NCI-H2171 treated with DMSO at 0.1 percent for 48 hours (cell line): ENCODE measurements at places on chromosomes 16 and 17.

- no peak for DNase-seq
Measured at GRCh38 chr17:7001318-7001961, 5.6 kb downstream of the ALOX12 start.

DNA sequence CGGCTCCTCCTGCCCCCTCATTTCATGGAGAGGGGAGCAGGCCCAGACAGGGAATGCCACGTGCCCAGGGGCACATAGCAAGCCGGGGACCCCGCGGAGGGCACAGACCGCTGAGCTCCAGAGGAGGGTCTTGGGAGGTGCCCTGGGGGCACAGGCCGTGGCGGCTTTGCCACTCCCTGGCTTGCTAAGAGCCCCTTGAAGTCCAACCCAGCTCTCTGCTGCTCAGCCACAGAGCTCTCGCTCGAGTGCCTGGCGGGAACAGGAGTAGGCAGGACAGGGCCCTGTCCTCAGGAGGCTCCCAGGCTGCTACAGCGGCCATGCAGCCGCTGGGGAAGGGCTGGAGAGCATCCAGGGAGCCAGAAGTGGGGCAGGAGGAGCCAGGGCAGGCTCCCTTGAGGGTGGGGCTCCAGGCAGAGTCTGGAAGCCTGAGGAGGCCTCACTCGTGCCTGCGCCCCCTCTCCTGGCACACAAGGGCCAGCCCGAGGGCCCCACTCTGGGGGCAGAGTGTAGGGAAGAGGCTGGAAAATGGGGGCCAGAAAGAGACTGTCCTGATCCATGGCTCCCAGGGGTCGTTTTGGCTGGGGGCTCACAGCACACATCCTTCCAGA, 4.4 kb upstream of the RAB26 start:
- DNase-seq, result no peak

- DNase-seq, result no peak
Measured at GRCh38 chr17:76140661-76141211, 309 bp downstream of the FOXJ1 start.

GRCh38 chr16:68445458-68445857, 2.9 kb downstream of the SMPD3 start:
- DNase-seq, result peak; percentile 61

DNA sequence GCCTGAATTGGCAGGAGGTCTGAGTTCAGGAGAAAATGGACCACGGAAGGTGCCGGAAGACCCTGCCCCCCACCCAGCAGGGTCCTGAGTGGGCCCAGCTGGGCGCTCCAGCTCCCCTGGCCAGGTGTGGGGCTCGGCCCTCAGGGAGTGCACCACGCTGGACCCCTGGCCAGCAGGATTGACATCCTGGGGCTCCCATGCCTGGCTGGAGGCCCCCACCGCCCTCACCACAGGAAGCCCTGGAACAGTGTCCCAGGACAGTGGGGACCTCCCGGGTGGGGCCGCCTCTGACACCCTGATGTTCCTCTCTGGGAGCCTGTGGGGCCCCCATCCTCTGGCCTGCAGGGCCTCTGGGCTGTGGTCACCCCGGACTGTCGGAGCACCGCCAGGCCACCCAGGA, 28.1 kb upstream of the CACNA1H start:
- no peak for DNase-seq

DNA sequence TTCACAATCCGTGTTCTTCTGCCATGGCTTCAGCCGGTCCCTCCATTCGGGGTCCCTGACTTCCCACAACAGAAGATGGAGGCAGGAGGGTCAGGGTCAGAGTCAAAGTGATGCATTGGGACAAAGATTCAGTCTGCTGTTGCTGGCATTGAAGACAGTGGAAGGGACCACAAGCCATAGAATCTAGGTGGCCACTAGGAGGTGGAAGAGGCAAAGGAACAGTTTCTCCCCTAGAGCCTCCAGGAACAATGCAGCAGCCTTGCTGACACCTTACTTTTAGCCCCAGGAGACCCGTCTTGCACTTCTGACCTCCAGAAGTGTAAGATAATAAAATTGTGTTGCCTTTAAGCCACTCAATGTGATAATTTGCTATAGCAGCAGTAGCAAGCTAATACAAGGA, 55.9 kb downstream of the MFSD11 start:
- DNase-seq, result peak; percentile 66

DNA sequence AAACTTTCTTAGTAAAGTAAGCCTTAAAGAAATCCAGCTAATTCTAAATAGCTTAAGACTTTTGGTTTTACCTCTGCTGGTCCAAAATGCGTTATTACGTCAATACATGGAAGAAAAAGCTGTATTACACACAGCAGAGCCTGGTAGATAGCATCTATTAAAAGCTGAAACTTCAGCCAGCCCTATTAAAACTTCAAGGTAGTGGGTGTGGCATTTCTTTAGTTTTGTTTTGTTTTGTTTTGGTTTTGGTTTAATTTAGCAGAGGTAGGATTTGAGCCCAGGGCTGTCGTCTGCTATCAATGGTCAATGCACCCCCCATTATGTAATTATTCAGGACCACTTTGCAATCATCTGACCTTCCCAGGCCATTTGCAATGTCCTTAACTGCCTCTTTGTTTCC, 318.4 kb upstream of the MAF start:
- DNase-seq, result no peak

GRCh38 chr16:14101415-14101814, 30.3 kb downstream of the MRTFB start:
- DNase-seq, result no peak

DNA sequence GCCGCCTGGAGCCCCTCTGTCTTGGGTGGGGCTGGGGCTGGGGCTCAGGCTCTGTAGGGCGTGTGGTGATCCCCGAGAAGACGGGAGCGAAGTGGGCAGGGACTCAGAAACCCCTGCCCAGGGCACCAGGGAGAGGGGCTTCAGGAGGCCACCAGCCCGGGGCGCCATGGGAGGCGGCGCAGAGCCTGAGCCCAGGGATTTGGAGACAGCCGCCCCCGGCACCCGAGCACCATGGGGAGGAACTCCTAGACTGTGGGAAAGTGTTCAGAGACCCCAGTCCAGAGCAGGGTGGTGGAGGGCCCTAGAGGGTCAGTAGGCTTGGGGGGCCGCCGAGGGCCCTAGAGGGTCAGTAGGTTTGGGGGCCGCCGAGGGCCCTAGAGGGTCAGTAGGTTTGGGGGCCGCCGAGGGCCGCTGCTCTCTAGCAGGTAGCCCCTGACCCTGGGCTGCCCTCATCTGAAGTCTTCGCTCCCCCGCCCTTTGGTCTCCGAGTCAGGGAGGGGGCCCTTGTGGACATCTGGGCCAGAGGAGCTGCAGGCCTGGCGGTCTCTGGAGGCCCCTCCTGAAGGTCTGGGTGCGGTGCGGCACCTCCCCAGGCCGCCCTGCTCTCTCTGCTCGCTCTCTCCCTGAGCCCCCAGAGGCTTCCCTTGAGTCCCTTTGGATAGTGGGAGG, 734 bp downstream of the ARHGDIG start:
- no peak for DNase-seq

GRCh38 chr16:11257131-11257938, 1.3 kb upstream of the SOCS1 start:
- DNase-seq, result peak; percentile 81

GRCh38 chr17:43439041-43439440, 40.2 kb downstream of the ARL4D start:
- peak; percentile 69 for DNase-seq

DNA sequence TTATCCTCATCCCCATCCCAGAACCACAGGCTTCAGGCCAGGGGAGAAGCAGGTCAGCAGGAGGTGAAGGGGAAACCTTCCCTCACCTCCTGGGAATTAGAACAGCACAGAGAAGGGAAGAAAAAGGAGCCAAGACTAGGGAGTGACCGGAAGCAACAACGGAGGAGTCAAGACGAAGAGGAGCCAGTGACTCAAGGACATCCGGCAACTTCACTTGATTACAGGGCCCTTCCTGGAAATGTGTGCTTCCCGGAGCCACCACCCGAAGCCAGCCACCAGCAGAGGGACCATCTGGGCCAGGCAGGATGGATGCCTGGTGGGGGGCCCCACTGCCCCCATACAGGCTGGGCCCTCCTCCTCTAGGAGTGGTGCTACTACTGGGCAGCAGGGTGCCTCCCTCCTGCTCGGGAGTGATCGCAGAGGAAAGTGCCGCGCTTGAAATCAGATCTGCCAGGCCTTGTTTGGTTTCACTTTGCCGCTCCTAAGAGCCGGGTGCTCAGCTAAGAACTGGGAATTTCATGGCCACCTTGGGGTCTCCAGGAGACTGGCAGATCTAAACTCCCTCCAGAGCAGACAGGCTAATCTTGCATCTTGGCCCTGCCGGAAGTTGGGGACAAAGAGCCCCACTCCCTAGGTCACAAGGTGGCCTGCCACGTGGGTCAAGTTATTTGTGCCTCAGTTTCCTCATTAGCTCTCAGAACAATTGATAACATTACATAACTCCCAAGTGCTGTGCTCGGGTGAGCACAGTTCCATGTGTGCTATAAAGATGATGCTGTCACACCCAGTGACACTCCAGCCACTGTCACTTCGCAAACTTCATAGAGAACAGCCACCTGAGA, 6.6 kb downstream of the CDC42EP4 start:
- DNase-seq, result peak; percentile 83

- no peak for DNase-seq
Measured at GRCh38 chr17:78723001-78723796, 58.9 kb downstream of the CYTH1 start.

DNA sequence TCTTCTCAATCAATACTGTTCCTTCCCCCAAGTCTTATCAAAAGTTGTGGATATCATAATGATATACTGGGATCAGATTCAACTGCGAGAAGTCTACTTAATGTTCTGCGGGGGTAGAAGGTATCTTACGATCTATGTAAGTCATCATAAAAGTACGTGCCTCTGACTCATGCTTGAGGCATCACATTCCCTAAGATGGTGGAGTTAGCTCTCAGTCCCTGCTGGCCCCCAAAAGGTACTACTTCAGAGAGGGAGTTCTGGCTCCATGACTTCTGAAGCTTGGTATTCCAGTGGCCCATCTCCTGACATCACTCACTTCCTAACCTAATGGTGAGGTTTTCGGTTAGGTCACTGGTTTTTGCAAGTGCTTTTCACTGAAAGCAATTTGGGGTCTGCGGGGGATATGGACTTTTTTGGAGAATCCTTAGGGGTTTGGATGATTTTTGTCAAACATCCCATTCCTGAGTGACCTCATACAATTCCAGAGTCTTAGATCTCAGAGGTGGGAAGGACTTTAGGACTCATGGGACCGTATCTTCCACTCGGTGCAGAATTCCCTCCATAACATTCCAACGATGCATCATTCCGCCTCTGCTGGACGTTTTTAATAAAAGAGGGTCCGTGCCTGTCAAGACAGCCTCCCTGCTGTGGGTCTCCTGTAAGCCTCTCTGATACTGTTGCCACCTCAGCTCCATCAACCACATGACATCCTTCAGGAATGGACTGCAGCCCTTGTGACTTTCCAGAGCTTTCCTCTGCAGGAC, 74.3 kb downstream of the DYNLRB2 start:
- DNase-seq, result no peak

GRCh38 chr17:42547698-42548069, 5.0 kb upstream of the HSD17B1 start:
- no peak for DNase-seq

GRCh38 chr17:82497483-82498405, 21.8 kb upstream of the FOXK2 start:
- peak; percentile 64 for DNase-seq

GRCh38 chr17:77136420-77136767, 4.4 kb upstream of the SEC14L1 start:
- no peak for DNase-seq

DNA sequence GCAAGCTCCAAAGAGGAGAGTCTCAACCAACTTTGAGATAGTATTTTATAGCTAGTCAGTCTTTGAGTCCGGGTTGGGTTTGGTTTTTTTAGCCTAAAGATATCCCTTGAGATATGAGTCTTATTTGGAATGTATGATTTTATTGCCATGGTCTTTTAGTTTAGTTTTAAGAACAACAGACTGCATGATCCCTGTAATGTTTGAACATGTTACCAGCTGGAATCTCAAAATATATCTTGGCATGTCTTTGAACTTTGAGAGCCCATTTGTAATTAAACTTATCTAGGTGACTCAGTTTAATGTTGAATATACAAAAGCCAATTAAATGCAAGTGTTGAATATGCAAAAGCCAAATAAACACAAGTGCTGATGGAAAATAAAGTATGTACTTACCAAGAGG, 100.6 kb downstream of the TANGO6 start:
- no peak for DNase-seq

GRCh38 chr16:81693744-81694303, 85.3 kb upstream of the PLCG2 start:
- DNase-seq, result no peak

DNA sequence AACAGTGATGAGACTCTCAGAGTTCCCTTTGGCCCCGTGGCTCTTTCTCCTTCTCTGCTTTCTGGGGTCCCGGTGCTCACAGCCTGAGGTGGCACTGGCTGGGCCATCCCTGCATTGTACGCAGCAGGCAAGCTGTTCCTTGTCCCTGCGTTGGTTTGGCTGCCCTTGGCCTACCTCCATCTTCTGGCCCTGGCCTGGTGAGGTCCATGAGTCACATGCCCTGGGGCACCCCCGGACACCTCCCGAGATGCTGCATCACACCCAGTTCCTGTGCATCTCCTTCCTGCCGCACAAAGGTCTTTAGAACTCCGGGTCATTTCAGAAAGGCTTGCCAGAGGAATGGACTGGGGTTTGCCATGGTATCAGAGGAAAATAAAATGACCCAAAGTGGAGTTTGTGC, 9.5 kb downstream of the SULT1A2 start:
- DNase-seq, result no peak

- peak; percentile 14 for DNase-seq
Measured at GRCh38 chr16:64089697-64090096, 1032.2 kb downstream of the CDH11 start.

GRCh38 chr16:28276301-28276700, 16.0 kb upstream of the SBK1 start:
- no peak for DNase-seq

GRCh38 chr17:77571155-77571981, 387.1 kb upstream of the TNRC6C start:
- no peak for DNase-seq

DNA sequence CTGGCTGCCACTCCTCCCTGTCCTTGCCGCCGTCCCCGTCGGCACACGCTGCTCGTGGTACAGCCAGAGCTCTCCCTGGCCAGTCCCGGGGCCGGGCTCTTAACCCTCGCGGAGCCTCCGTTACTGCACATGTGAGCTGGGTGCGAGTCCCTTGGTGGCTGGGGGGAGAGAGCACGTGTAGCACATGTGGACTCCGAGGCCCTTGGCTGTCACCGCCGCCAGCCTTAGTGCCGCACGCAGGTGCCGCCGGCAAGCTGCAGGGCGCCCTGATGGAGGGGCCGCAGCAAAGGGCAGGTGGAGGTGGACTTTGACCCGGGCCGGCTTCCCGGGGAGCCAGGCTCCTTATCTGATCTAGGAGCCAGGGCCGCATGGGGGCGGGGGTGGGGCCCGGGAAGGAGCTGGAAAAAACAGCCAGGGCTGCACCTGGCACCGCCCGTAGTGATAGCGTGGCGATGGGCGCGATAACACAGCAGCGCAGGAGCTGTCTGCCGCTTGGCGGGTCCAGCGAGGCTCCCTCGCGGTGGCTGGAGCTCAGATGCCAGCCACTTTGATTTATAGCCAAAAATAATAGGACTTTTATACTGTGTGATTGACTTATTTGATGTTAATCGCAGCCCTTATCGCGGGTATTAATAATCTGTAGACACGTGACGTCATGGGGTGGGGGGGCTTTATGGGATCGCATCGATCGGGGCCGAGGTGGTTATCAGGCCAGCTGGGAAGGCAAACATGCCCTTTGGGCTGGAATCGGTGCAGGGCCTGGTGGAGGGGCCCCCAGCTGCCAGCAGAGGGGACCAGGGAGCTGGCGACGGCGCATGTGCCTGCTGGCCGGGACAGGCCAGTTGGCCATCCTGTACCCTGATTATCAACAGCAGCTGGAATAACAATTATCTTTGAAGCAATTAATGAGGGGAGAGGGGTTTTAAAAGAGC, 35.1 kb downstream of the ZFPM1 start:
- DNase-seq, result no peak
